ENCODE measurements at places on chromosomes 5 and 9.

DNA sequence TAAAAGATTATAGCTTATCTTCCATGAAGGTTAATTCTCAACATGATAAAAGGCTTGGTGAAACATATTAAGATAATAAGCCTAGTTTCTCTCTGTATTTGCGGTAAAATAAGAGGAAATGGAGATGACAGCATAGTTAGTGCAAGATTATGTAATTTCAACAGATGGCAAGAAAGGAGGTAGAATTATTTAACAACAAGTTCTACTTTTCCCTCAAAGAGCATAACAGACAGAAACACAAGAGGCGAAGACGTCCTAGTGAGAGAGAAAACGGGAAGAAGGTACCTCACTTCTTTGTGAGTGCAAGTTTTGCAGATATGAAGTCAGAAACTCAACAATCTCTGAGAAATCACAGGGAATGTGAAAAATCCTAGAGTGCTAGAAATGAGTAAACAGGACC lies 144.8 kb upstream of the ADCY2 start:
- DNase-seq: no peak

GRCh38 chr9:131943351-131943841 lies 136.3 kb downstream of the MED27 start:
- DNase-seq: no peak

DNA sequence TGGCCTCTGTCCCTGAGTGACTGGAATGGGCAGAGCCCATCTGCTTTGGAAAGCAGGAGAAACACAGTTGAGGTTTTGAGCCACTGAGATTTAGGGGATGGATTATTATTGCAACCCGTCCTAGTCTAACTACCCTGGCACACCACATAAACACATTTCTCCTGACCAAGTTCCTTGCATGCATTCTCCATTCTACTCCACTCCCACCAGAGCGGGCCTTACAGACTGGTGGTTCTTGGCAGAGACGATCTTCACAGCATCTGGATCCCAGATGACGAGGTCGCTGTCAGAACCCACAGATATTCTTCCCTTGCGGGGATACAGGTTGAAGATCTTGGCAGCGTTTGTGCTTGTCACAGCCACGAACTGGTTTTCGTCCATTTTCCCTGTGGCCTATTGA lies 111.0 kb downstream of the DPYSL3 start:
- DNase-seq: no peak

DNA sequence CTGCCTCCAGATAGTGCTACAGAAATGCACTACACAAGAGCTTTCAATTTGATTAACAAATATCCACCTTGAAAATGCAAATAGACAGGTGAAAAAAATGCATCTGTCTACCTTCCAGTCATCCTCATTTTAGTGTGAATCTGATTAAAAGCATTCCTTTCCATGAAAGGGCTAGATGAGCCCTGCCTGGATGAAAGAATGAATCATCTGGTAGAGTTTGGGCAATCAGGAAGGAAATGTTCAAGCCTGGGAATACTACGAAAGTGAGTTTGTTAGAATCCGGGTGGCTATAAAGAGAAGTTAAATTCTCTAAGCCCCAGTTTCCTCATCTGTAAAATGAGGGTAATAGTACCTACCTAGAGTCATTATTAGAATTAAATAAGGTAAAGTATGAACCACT lies 142.6 kb downstream of the FAM114A2 start:
- no peak for DNase-seq

DNA sequence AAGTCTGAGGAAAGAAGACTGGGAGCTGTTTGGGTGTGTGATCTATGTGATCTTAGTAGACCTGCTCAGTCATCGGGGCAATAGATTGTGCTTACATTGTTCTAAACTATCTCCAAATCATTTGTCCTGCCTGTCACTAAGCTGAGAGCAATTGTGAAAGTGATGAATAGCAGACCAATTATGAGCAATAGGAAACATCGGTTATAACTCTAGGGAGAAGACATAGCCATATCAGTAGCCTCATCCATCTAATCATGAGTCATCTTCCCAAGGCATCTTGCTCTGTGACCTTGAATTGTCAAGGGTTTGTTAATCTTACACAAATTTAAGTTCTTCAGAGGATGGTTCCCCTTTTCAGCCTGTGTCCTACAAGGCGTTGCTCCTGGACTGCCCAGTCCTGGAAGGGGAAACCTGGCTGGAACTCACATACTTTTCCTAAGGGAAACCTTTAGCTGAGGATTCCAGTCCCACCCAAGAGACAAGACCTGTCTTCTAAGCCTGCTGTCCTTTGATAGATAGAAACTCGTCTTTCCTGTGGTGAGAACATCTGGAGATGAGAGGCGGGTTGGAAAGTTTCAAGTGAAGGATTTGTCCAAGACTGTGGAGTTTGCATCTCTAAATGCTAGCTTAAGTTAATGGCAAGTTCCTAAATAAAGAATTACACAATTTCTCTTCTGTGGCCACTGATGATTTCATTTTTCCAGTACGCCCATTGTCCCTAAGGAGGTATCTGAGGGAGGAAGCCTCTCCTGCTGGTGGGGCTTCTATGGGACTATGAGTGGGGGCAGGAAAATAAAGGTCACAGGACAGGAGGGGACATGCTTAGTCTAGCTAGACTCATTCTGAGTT lies 53.9 kb upstream of the TRIM32 start:
- DNase-seq: no peak

DNA sequence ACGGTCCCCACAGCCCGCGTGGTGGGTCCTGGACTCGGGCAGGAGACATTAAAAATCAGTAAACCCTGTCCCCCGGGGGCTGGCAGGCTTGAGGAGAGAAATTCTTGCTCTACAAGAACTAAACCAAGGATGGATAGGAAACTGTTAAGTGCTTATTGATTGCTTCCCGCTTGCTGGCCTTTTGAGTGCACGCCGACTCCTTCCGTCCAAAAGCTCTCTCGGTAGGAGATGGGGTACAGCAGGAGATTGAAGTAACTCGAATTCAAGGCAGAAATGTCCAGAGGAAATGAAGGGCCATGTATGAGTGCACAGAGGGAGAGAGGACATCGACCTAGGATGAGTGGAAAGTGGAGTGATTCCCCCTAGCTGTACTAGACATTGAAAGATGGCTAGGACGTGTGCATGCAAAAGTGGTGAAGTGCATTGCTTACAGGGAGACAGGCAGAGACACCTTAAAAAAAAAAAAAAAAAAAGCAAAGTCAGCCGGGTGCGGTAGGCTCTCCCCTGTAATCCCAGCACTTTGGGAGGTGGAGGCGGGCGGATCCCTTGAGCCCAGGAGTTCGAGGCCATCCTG lies 923 bp downstream of the RECK start:
- no peak for DNase-seq

Measured in Karpas-422 (cell line).